ENCODE measurements at places on chromosomes 12 and 14.

GRCh38 chr14:61562321-61563161 lies 132.8 kb upstream of the HIF1A start:
- no peak for DNase-seq

DNA sequence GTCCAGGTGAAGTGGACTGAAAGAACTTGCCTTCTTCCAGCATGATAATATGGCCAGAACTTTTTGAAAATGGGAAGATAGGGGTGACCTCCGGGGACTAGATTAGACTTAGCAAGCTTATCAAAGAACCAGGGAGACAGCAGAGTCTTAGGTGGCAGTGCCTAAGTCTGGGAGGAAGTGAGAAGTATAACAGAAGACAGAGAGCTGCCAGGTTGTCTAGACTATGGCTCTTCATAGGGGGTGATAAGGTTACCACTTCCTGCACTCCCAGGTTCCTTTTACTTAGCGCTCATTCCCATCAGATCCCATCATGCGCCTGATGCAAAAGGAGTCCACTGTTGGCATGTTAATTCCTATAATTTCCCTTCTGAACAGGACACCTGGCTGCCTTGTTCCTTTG lies 69.9 kb downstream of the PLXNC1 start:
- DNase-seq: no peak

GRCh38 chr12:94954029-94954685 lies 49.3 kb downstream of the NDUFA12 start:
- DNase-seq: no peak

DNA sequence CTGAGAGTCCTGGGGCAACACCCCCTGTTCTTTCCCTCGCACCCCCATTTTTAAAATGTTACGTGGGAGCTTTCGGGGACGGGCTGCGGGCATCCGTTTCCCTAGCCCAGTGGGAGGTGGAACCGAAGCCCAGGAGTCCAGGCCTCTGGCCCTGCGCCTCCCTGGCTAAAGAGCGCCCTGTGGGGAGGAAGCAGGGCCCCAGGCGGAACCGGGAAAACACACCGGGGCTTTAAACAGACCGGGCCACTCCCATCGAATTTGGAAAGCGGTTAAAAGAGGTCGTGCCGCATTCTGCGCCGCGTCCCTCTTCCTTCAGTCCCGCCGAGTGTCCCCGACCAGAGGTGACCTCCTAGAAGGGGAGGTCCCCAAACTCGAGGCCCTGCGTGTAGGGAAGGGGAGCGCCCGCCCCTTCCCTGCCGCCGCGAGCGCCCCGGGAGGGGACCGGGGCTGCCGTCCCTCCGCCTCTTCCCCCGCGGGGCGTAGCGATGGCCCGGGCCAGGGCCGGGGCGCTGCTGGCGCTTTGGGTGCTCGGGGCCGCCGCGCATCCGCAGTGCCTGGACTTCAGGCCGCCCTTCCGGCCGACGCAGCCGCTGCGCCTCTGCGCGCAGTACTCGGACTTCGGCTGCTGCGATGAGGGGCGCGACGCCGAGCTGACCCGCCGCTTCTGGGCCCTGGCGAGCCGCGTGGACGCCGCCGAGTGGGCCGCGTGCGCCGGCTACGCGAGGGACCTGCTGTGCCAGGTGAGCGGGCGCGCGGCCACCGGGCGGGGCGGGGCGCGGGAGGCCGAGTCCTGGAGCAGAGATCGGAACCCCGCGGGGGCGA lies at the start of gene HHIPL1:
Gene HHIPL1 (plus strand): TSS at position 407 of the 822 bp plus-strand sequence. CDS start 79 bp downstream, at position 486.
- DNase-seq: no peak

DNA sequence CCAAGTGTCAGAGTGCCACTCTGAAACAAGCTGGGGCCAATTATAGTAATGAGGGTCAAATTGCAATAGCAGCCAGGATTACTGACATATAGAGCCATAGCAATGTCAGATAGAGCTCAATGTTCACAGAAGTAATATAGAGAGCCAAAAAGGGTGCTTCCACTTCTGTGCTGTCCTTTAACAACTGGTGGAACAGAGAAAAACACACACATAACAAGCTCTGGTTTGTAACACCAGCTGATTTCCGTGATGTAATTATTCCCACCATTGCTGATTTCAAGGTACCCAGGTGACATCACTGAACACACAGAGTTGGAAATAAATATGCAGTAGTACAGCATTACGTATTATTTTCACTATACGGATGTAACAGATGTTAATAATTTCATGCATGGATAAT lies 3.0 kb upstream of the CLEC2B start:
- DNase-seq: no peak

DNA sequence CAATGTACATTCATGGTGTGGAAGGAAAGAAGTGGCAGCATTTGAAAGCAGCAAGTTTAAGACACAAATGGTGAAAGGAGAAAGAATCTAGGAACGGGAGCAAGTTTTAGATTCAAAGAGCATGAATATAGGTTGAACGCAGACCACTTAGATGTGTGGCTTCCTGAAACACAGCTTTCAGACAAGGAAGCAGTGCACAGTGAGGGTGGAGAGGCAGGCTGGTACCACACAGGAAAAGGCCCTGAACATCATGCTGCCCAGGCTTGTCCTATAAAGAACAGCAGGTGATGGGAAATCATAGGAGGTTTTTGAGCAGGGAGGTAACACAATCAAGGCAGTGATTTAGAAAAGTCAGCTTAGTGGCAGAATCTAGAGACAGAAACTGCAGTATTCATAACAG lies 35.6 kb downstream of the GNS start:
- DNase-seq: no peak

- DNase-seq: no peak
These were observed 12.5 kb downstream of the NRXN3 start for GRCh38 chr14:78182722-78183121.

DNA sequence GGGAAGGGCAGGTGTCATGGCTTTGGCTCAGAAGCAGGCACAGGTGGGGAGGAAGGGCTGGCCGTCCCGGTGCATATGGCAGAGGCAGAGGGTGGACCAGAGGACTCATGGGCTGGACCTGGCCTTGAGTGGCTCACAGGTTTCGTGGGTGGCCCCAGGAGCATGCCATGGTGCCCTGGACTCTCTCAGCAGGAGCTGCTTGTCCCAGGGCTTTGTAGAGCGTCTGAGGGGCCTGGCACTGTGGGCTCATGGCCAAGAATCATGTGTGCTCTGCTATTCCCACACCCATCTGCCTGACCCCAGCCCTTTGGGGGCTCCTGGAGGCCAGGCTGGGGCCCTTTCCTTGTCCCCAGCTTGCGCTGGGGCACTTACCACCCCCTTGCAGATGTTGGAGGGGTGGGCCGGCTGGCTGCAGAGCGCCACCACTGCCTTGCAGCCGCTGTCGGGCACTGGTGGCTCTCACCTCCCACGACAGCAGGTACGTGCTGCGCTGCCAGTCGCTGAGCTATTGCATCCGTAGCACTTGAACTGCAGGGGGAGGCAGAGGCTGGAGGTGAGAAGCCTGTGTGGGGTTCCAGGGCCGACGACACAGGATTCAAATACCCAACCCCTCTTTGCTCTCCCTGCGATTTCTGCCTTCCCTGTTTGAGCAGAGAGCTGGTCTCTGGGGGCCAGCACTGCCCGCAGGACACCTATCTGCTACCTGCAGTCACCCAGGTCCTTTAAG lies 187.4 kb upstream of the PRMT8 start:
- DNase-seq: no peak

DNA sequence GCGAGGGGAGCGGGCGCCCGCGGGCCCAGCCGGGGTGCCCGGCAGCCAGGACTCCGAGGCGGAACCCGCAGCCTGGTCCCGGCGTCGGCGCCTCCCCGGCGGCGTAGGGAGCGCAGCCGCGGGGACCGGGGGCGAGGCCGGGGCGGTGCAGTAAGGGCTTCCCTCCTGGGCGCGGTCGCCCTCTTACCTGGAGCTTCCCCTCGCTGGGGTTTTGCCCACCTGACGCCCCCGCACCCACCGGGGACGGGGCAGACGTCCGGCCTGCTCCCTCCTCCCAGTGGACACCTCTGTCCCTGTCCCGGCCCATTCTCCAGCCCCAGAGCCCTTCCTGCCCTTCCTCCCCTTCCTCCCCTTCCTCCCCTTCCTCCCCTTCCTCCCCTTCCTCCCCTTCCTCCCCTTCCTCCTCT lies 413 bp upstream of the TUBA1C start:
- DNase-seq: no peak

- DNase-seq: no peak
These were observed 5.8 kb upstream of the KCNA5 start for GRCh38 chr12:5037795-5038357.

DNA sequence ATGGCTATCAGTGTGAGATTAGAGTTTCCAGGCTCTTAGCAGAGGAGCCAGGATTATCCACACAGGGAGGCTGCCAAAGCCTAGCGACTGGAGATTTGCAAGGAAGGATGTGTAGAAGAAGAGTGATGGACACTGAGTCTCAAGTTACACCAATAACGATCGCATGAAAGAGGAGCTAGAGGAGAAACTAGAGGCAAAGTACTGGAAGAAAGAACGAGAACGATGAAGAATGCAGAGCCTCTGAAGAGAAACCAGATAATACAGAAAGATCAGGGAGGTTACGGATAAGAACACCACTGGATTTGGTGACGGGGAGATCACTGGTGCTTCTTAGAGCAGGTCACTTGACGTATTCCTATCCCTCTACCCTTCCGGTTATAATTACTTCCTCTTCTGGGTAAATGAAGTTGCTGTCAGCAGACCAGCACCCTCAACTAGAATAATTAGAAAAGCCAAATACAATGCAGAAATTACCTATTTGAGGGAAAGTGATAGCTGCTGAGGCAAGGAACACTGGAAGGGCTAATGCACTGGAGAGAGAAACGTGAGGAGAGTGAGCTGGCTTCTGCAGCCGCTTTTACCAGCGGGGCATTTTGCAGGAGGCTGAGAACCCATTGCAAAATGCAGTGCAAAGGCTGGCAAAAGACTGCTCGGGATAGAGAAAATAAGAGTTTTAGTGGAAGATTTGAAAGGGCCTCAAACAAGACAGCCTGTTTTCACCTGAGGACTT lies 93.1 kb upstream of the HIF1A start:
- DNase-seq: no peak

- no peak for DNase-seq
These were observed 64.1 kb downstream of the TECPR2 start for GRCh38 chr14:102426796-102427195.

DNA sequence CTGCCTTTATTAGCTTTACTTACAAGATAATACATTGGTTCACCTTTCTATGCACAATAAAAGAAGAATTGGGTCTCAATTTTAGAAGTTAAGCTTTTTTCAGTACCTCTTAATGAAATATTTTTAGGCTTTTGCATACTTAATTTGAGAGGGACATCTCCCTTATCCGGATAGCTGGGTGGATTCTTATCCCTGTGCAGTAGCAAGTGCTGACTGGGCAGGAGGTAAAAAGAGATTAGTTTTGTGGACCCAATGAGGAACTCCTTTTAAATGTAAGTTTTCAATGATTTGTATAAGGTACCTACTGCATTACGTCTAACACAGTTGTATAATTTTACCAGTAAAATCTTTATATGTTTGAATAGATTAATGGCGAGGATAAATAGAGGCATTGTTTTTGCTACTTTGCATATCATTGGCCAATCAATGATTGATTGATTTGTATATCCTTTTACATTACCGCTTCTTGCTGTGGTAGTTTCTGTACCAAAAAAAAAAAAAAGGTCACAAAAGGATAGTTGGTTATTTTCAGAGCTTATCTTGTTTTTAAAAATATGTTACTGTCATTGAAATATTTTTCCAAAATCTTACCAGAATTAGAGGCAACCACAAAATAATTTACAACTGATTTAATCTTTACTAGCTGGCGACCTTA lies 2.2 kb downstream of the CPSF6 start:
- DNase-seq: no peak

DNA sequence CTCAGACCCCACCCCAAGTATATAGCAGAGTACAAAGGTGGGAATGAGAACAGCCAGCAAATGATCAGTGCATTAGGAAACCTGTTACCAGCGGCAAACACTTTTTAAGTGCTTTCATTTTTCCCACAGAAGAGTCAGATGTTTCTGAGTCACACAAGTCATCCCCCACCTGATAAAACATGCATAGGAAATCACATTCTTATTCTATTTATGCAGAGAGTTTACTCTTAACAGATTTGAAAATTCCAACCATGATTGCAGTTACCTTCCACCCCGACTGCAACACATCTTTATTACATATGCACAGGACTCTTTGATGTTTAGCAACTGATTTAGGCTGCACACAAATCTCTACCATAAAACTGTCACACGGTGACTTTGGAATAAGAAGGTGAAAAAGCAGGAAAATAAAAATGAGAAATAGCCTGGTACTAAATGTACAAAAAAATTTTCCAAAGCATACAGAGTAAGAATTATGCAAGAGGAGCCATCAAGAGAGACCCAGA lies 236.4 kb downstream of the PAWR start:
- DNase-seq: no peak

DNA sequence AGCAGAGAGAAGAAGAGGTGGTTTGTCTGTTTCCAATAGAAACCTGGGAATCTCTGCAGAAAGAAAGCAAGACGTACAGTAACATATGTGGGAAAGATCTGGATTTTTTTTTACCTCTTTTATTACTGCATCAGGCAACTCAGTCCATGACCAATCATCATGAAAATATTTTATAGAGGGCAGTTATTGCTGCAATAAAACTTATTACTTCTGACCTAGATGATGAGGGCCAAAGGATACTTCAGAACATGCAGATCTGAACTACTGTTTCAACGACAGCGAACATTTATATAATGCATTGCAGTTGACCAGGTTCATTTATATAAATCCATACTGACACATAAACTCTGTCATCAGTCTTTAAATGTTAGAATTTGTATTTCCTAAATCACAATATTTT lies 67.7 kb downstream of the STAB2 start:
- DNase-seq: no peak

GRCh38 chr12:26941215-26941594 lies 2.9 kb downstream of the FGFR1OP2 start:
- no peak for DNase-seq

DNA sequence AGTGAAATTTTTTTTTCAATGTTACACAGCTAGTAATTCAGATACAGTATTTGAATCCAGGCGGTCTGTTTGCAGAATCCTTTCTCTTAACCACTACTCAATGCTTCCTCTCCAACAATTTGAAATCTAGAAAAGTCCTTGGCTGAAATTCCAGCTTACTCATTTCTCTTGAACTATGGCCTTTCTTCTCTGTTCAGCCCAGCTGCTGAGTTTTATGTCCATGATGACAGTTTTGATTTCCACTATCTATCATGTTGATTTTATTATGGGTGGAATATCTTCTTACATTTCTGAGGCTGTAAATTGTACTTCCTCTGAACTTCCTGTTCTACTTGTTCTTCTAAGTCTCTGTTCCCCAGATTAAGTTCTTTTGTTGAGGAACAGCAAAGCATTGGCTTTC lies 315.3 kb downstream of the DIO2 start:
- DNase-seq: no peak

DNA sequence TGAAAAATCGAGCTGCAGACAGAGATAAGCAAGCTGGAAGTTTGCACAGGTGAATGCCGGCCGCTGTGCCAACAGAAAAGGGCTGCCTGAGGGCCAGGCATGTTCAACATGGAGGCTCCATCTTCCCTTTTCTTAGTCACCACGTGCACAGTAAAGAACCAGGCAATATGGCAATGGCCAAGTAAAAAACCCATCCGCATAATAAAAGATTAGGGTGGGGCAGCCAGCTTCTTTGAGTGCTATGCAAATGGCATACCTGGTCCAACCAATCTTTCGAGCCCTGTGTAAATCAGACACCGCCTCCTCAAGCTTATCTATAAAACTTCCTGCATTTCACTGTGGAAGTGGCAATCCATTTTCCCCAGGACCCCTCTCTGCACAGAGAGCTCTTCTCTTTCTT lies 16.7 kb downstream of the PNP start:
- no peak for DNase-seq
